ENCODE measurements at places on chromosomes 2 and 18. TPM values are rescaled to one million over a fixed set of nuclear protein-coding genes. Genes with fewer than 3 reads are reported as not detected.

- no peak for DNase-seq
Measured at GRCh38 chr2:205806143-205806905, 124.0 kb downstream of the NRP2 start.

DNA sequence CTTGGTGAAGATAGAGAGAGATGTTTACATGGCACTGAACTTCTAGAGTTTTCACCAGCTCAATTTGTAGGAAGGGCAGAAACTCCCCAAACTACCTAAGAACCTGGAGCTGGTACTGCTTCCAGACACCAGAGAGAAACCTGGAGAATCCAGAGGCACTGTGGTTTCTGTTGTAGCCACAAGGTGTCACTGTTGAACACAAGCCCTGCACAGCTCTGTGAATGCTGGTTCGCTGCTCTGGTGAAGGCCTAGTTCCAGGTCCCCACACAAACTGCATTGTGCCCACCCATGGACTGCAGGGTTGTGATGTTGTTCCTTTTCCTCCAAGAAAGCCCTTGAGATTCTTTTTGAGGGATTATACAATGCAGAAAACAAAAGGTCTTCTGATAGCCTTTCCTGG, 150.5 kb upstream of the HS6ST1 start:
- DNase-seq, result no peak

DNA sequence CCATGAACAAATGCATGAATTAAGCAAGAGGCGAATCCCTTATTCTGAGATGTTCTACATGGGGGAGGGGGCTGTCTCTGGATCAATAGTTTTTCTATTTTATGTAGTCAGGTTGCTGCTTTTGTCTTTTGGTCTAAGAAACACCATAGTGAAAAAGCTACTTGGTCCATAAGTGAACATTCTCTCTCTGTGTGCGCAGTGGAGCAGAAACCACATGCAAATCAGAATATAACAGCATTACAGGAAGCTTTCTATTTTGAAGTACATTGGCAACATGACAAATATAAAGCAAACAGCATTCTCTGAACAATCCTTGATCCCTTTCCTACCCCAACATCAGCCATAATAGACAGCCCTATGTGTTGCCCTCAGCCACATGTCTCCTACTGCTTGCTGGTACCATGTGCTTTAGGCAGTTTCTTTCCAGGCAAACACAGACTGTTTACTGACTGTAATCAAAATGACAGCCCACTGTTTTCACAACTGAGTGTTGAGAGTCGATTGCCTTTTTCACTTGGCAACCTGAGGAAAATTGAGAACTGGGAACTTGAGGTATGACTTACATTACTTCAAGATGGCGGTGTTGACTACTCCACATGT, 10.6 kb downstream of the SCN3A start:
- DNase-seq, result no peak

The AQP12A gene
- not detected for total RNA-seq

All from breast epithelium (tissue), 4 donors.